ENCODE measurements at places on chromosomes 7 and 10.
A peak's percentile ranks its signal among the peaks of the same experiment; 100 is the strongest.

DNA sequence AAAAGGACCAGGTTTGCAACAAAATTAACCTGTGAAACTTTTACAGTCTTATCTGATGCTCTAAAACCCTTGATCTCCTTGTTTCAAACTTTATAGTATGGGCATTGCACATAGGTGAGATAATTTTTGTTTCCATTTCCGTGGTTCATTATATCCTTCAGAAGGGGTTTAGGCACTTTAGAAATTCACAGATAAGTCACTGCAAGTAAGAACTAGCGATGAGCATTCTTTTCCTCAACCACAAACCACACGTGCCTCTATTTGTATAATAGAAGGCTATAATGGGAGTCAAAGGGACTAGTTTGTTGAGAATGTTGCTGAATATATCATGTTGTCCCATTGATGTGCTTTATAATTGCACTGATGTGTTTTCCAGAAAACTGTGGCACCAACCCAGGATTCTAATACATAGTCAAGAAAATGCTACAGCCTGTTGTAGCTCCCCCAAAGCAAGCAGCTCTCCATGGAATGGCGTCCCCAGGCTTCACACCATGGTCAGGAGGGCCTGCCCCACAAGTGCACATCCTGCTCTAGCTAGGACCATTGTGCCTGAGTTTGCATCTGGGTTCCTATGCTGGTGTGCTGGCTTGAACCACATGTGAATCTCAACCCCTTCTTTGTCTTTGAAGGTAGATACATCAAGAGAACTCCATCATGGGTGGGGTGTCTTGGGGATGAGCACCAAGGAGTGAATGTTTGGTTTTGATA lies 14.0 kb upstream of the ATXN7L1 start:
- DNase-seq = no peak

DNA sequence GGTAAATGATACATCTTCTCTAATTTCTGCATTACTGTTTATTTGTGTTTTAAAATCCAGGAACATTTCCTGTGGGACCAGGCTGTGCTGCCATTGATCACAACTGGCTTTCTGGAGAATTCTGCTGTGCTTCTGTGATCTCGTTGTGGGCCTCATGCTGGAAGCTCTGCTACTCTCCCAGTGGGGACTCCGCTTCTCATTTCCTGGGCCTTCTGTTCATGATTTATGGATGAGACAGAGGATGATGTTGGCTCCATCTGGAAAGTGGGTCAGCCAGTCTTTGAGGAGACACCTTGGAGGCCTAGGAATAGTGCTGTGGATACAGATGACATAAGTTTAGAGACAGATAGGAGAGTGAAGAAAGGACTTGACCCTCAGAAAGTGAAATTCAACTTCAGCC lies 15.2 kb upstream of the GPR158 start:
- DNase-seq = no peak

DNA sequence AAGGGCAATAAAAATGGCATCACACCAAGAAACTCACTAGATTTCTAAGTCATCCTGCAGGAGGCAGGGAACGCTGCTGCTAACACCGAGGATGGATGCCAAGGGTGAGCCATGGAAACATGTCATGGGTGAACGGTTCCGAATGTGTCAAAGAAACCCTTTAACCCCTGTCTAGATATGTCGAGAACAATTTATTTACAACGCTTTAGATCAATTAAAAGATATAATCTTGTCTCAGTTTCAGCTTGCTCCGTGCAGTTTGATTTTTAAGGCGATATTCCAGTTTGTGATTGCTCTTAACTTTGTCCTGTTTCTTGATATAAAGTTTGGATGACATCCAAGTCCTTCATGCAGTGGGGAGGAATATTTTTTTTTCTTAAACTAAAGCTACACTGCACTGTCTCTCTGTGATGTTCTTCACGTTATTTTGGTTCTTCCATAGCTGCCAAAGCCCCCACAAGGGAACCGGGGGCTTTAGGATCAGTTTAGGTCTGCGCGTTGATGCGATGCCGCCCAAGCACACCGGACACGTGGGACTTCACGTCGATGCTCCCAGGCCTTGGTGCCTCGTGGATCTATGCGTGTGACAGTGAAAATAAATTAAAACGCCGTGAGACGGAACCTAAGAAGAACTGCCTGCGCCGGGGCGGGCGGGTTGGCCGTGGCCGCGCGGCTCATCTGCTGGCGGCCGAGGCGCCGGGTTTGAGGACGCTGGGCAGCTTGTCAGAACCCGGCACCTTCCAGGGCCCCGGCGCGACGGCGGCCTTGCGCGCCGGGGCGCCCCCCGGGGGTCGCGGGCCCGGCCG lies 220.3 kb downstream of the PHTF2 start:
- no peak for DNase-seq

GRCh38 chr7:35571611-35572240 lies 123.2 kb downstream of the HERPUD2 start:
- DNase-seq = no peak

- DNase-seq = no peak
Observed at GRCh38 chr7:121279060-121279620, 49.7 kb upstream of the WNT16 start.

GRCh38 chr7:128921866-128922440 lies 11.4 kb upstream of the KCP start:
- DNase-seq = no peak

GRCh38 chr10:18044976-18045720 lies 93.4 kb downstream of the SLC39A12 start:
- peak; percentile 18 for DNase-seq

DNA sequence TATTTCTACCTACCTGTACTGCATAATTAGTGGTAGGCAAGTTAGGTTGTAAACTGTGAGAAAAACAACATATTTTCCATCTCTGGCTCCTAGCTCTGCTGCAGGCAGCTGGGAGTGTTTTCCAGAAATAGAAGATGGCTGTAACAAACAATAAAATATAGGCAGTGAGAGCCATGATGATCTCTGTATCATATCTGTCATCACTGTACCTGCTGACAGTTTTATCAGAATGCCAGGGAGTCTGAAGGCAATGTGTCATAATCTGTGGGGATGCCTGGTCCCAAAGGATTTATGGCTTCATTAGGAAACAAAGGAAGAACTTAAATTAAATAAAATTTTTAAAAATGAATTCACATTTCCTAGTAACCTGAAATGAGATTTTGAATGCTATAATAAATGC lies 160.9 kb upstream of the SMIM30 start:
- DNase-seq = no peak

DNA sequence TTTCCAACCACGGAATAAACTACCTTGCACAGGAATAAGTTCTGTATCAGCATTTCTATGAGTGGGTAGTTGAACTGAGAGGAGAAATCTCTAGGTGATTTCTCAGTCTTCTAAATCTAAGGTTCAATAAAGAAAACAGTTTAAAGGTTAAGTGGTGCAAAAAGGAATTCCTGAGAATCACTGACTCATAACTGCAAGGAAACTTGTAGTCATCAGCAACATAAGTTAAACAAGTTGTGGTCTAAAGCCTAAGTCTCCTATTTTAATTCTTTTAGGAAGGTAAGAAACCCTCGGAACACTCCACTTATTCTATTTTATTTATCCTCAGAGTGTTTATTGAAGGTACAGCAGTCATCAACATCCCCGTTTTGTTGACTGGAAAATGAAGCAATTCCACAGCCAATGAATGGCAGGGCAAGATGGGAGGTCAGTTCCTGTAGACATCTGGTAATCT lies 92.4 kb upstream of the PIK3CG start:
- DNase-seq = peak; percentile 26

DNA sequence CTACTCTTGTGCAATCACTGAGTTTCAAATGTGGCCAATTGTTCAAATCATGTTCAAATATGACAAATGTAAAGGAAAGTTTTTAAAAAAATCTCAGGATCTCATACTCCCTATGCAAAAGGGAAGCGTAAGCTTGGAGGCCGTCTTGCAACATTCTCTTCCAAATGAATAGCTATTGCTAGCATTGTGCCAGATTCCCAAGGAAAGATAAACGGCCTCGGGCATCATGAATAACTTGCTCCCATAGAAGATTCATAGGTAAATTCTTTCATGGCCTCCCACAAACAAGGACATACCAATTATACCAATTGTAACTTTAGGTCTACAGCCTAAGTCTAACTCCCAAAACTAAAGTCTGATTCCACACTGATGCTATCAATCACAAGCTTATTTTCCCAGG lies 416.9 kb downstream of the THSD7A start:
- DNase-seq = no peak

GRCh38 chr7:44395067-44395466 lies 69.7 kb upstream of the CAMK2B start:
- no peak for DNase-seq

GRCh38 chr7:16063716-16064675 lies 357.3 kb downstream of the CRPPA start:
- DNase-seq = peak; percentile 70

- DNase-seq = no peak
Observed at GRCh38 chr10:126654579-126654978, 15.9 kb downstream of the C10orf90 start.

GRCh38 chr7:31935124-31936054 lies 134.8 kb downstream of the PDE1C start:
- no peak for DNase-seq

GRCh38 chr10:17003151-17003550 lies 126.5 kb downstream of the CUBN start:
- DNase-seq = peak; percentile 88

GRCh38 chr7:29857654-29858053 lies 51.3 kb downstream of the WIPF3 start:
- no peak for DNase-seq

DNA sequence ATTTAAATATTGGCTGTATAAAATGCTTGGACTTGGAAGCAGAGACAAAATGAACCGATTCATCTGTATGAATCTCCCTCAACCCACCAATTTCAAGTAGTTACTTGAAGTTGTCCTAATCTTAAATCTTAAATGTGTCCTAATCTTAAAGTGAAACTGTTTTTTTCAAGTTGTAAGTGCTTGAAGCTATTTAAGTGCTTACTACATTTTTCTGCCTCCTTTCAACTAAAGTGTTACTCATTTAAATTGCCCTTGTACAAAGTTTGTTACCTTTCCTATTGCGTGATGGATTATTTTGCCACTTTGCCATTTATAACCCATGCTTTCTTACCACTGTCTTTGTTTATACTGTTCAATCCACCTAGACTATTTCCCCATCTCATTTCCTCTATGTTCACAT lies 2.8 kb downstream of the BCAP29 start:
- no peak for DNase-seq

- no peak for DNase-seq
Observed at GRCh38 chr10:99329554-99330346, 594 bp downstream of the CNNM1 start.

DNA sequence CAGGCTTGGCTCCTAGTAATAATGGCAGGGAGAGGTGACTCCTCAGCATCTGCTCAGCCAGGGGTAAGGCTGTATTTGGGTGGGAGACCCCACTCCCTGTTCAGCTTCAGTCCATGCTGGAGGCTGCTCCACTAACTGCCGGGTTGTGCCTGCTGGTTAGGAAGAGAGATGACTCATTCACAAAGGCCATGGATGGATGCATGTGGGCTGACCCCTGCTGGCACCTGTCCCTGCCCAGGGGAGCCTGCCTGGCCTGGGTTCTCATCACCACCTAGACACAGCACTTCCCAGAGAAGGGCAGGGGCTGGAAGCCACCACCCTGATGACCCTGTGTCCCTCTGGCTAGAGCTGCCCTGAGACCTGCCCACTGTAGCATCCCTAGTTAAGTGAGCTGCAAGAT lies 59.0 kb downstream of the VSTM4 start:
- no peak for DNase-seq

DNA sequence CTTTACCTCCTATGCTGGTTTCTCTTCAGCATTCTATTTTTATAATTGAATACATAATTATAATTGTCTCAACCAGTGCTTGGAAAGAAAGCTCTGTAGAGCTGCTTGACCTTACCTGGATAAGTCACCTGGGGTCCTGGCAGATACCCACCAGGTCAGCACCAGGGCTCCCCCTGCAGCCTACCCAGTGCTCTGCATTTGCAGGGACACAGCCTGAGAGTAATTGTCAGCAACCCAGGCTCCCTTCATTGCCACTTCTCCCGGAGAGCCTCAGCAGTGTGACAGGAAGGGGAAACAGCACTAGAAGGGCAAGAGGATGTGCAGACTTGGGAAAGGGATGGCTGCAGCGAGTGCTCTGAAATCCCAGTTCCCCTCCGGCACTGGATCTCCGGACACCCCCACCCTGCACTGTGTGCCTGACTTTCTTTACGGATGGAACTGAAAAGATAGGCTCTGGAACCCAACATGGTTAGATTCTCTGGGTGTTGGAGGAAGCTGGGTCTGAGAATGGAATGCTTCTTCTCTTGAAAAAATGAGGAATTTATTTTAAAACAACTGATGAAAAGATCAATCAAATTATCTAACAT lies 11.4 kb upstream of the PAX4 start:
- no peak for DNase-seq

DNA sequence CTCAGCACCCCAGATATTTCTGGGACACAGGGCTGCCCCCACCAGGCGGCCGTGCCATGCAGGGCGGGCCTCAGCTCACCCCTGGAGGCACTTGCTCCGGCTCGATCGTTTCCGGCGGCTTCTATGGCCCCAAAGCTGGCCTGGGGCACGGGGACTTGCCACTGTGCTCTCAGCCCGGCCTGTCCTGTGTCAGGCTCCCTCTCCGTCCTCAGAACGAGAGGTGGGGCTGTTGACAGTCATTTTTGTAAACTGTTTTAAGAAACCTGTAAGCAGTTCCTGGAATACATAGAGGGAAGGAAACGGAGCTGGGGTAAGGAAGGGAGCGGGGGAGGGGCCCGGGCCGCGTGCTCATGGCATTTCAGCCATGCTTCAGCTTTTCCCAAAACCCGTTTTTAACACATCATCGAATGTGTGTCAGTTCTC lies 30.7 kb upstream of the PRKAR1B start:
- no peak for DNase-seq

- DNase-seq = no peak
Observed at GRCh38 chr7:25527665-25528170, 299.4 kb upstream of the NPVF start.

DNA sequence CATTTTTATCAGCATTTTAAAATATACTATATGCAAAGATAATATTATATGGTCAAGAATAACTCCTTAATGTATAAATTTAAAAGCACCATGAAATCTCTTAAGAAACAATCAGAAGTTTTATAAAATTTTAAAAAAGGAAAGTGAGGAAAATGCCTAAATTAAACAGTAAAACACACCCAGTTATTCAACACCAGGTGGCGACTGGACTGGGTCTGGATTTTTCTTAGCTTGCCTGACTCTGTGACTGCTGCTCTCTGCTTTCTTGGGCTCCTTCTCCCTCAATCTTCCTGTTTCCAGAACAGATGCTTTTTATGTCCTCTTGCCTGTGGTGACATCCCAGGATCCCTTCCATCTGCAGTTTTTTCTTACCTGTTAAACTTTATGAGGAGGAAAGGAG lies 200.3 kb downstream of the BICC1 start:
- DNase-seq = no peak

GRCh38 chr10:69407621-69408301 lies 9.0 kb downstream of the TACR2 start:
- no peak for DNase-seq

DNA sequence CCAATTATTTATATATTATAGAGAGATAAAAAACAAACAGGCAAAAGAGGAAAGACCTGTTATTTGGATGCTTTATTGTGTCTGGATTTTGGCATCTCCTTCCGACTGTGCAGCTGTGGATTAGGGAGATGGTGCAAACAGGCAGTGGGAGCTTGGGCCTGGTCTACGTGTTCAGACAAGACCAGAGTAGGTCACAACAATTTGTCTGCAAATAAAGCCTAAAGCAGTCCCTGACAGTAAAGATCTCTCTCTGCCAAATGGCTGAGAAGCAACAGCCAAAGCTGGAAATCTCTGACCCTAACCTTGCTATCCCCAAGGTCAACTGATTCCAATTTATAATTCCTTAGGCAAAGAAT lies 82.0 kb downstream of the ABLIM1 start:
- DNase-seq = no peak

- DNase-seq = no peak
Observed at GRCh38 chr7:91835826-91836368, 44.6 kb downstream of the MTERF1 start.

GRCh38 chr10:14889318-14889717 lies 10.7 kb downstream of the SUV39H2 start:
- DNase-seq = no peak
